H4 (cell line): ENCODE measurements at places on chromosomes 16 and 17.

DNA sequence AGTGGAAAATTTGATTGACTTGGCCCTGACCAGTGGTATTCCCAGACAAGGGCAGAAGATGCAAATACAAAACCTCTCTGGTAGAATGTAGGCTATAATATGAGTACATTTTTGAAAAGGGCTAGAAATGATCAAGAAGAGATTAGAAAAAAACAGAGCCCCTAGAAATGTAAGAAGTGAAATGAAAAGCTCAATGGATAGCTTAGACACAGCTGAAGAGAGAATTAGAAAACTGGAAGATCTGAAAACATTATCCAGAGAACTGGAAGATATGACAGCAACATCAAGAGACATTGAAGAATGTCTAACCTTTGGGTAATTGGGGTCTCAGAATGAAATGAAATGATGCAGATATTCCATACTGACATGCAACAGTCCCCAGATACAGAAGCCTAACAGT, 105.2 kb upstream of the ZNF750 start:
- no peak for DNase-seq

GRCh38 chr17:43713494-43714162, 45.0 kb downstream of the SOST start:
- no peak for DNase-seq

- no peak for DNase-seq
Measured at GRCh38 chr16:1890708-1891050, 18.7 kb upstream of the MEIOB start.

- no peak for DNase-seq
Measured at GRCh38 chr17:74096456-74096855, 107.0 kb upstream of the RPL38 start.

DNA sequence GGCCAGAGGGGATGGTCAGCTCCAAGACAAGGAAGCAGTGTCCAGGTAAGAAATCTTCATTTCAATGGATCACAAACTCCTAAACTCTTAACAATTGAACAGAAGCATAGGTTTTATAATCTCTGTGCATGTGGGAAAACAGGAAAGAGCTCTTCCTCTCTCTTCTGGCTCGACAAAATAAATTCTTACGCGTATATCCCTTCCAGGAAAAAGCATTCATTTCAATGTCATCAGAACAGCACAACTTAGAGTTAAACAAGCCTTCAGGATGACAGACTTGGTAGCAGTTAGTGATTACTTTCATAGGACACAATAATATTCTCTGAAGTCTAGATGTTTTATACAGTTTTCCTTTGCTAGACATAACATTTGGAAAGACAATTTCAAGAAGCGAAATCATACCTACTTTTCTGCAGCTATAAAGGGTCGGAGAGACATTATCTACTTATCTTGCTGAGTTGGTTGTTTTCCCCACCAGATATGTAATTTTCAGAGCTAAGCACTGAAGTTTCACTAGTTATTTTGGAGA, 19.3 kb upstream of the SLC35G3 start:
- no peak for DNase-seq

DNA sequence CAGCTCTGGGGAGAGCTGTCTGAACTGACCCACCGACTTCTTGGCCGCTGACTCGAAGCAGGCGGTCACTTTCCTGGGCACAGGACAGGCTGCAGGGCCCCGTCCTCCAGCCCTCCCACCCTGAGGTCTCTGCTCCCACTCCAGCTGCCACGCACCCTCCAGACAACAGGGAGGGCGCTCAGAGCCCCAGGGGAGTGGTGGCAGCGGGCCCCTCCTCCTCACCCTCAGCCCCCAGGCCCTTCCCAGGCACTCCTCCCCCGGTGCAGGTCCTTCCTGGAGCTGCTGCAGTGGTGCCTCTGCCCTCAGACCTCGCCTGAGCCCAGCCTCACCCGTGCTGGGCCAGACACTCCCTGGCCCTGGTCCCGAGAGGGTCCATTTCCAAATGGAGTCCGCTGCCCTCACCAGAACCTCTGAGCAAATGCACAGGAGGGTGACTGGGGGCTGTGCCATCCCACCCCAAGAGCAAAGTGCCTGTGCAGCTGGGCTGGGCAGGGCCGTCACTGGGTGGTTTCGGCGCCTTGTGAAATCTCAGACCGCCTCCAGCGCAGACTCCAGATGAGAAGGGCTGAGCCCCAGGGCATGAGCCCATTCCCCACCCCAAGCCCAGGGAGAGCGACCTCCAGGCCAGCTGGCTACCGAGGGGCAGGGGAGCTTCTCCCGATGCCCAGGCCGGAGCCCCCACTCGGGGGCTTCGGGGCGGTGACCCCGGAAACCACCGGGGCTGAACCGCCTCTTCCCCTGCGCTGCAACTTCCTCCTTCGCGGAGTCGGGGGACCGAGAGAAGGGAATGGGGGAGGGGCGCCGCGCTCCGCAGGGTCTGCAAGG, 717 bp downstream of the CYBA start:
- no peak for DNase-seq

DNA sequence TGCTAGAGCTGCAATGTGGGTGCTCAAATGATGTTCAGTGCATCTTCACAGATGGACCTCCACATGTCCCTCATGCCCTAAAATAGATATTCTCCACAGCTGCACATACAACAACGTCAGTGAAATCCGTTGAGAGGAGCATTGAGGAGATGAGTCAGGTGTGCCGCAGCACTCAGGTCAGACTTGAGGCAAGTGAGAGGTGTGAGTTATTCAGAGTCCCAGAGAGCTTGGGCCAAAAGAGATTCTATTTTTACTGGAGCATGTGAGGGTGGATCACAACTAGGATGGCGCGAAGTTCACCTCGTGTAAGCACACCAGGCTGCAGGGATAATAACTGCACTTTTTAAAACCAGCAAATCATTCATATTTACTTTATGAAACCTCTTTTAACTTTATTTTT, 645.3 kb downstream of the MAF start:
- no peak for DNase-seq

DNA sequence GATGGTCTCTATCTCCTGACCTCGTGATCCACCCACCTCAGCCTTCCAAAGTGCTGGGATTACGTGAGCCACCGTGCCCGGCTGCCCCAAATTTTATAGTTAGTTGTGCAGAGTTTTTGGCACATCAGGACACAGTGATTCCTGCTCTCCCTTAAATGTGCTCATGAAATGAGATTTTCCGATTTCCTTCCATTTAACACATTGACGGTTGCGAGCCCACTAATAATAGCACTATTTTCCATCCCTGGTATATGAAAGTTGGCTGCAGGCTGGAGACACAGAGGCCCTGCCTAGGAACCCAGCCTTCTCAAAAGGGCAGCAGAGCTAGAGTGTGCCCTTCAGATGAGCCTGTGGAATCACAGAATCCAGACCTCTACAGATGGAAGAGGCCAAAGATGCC, 17.4 kb upstream of the MYH10 start:
- no peak for DNase-seq

DNA sequence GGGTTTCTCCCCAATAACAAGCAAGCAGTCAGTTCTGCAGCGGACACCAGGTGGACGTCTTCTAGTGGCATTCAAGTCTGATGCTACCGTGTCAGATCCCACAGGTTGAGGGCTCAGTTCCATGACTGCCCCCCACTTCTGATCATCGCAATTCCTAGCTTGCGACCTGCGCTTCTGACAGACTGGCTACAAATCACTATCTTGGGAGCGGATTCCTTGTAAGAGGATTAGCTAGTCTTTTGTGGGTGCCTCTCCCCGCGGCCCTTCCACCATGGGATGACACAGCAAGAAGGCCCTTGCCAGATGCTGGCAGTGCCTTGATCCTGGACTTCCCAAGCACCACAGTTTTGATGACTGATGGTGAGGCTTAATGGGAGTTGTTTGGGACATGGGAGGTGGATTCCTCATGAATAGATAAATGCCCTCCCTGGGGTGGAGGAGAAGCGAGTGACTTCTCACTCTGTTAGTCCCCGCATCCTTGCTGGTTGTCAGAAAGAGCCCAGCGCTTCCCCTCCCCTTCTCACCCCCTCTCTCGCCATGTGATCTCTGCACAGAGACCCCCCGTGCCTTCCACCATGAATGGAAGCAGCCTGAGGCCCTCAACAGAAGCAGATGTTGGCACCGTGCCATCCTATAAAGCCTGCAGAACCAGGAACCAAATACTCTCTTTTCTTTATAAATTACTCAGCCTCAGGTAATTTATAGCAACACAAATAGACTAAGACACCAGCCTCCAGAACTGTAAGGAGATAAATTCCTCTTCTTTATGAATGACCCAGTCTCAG, 19.1 kb downstream of the CDIP1 start:
- no peak for DNase-seq

DNA sequence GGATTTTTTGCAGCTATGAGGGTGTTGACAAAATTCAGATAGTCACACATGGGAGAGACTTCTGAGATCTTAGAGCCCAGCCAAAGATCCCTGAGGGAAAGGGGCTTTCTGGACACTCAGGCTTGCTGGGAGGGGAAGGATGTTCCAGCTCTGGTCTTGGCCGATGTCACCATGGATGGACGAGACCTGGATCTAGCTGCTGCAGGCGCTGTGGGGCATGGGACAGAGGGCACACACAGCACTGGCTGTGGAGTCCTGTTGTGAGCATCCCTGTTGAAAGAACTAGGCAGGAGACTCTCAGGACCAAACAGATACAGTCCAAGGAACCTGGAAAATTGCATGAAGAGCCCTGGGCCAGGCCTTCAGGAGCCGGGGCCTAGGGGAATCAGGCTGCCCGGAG, 80.1 kb upstream of the SDK2 start:
- DNase-seq, result no peak

GRCh38 chr16:12421688-12422087, 382.0 kb downstream of the CPPED1 start:
- DNase-seq, result no peak

GRCh38 chr17:8160224-8160577, 2.5 kb downstream of the VAMP2 start:
- DNase-seq, result no peak

GRCh38 chr16:47611848-47612493, 150.8 kb downstream of the PHKB start:
- no peak for DNase-seq

DNA sequence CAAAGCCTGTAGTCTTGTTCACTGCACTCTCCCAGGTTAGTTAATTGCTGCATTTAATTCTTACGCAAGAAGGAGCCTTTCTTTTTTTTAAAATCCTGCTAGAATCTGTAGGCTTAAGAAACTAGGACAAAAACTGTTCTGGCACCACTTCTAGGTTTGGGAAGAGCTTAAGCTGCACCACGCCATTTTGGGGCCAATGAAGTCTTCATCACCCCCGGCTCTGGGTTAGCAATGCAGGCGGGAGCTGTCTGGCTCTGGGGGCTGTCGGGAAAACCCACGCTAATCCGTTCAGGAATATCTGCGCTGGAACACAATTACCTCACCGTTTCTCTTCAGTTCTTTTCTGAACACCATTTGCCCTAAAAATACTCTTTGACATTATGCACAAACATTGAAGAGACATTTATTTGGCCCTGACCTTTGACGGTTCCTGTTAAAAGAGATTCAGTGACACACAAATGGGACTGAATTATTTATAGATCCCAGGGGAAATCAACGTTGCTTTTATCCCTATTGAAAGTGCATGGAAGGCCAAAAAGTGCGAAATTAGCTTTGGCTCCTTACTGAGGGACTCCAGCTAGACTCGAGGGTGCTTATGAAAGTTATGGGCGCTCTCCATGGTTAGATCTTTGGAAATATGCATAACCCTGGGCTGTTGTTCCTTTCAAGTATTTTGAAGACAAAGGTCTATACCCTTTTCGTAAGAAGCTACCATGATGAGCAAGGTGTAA, 249.2 kb downstream of the HAPSTR1 start:
- no peak for DNase-seq

GRCh38 chr17:69356625-69357024, 29.7 kb upstream of the ABCA5 start:
- no peak for DNase-seq

- DNase-seq, result no peak
Measured at GRCh38 chr17:63997341-63998048, 656 bp upstream of the PRR29 start.

DNA sequence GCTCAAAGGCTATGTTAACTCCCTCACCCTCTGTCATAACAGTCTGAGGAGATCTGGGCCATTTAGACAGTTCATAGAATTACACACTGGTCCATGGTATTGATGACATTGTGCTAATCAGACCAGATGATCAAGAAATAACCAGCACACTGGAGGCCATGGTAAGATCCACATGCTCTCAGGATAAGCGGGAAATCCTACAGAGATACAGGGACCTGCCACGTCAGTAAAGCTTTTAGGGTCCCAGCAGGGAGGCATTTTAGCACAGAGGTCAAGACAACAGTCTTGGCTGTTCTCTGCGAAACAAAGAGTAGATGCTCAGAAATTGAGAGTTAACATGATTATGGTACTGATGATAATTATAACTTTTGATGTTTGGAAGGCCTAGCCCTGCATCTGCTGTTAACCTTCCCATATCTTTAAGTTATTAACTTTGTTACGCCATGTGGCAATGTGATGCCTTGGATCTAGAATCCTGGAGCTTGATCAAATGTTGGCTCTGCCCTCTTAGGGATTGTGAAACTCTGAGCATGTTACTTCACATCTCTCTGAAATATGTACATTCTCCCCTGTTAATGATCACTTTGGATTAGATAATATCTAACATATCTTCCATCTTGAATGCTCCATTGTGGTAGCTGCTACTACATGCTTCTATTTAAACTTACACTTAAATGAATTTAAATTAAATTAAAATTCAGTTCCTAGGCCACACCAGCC, 172.0 kb upstream of the SOX9 start:
- DNase-seq, result no peak

DNA sequence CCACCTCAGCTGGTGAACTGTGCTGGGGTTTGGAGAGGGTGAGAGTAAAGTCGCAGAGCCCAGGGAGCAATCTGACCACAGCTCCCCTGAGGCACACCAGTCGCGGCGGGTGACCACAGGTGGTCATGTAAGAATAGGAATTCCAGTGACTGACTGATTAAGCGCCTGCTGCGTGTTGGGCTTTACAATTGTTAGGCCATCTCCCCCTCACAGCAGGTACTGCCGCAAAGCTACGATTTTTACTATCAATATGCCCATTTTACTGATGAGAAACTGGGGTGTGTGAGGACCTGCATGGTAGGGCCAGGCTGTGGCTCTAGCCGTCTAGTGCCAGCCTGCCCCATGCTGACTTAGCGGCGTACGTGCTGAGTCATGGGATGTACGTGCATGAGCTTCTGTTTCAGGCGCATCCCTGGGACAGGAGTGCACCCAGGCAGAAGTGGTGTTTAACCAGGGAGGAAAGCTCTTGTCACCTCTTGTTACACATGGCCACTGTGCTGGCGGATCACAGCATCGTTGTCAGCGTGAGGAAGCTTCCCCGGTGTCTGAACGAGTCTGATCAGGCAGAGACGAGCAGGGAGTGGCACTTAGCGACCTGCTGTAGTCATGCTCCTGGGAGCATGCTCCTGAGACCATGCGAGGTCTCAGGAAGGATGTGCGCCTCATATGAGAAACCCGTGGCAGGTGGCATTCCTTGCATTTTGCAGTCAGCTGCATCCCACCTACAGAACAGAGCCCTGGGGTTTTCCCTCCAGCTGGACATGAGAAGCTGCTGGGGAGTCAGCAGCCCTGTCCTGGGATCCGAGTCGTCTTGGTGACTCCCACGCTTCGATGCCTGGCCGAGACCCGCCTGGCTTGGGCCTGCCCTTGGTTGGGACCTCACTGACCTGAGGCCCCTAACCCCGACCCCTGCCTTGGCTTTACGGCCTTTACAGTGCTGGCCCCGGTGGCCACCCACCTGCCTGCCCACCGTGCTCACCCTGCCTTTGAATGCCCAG, 163.7 kb upstream of the CHMP6 start:
- DNase-seq, result peak; percentile 67

GRCh38 chr17:80132906-80133625, 13.9 kb downstream of the EIF4A3 start:
- no peak for DNase-seq
